ENCODE measurements at places on chromosomes 1 and 21. TPM values are rescaled to one million over a fixed set of nuclear protein-coding genes. Genes with fewer than 3 reads are reported as not detected.

- DNase-seq, result no peak
Measured at GRCh38 chr1:23444104-23444533, 19.6 kb upstream of the TCEA3 start.

- no peak for DNase-seq
Measured at GRCh38 chr1:92701147-92701546, 83.8 kb downstream of the EVI5 start.

- no peak for DNase-seq
Measured at GRCh38 chr1:175462301-175463017, 269.9 kb upstream of the KIAA0040 start.

DNA sequence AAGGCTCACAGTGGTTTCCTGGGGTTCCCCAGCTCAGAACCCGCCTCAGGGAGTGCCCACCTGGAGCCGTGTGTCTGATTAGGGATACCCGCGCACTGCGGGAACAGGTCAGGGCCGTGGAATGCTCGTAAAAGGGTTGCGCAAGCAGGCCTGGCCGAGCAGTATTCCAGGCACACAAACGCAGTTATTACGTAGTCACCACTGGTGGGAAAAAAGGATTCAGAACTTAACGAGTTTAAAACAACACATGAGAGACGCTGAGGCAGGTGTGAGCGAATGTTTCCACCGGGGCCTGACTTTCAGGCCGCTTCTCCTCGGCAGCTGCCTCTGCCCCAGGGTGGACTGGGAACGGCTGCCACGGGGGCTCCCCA is 18.2 kb downstream of the PLCH2 start:
- no peak for DNase-seq

DNA sequence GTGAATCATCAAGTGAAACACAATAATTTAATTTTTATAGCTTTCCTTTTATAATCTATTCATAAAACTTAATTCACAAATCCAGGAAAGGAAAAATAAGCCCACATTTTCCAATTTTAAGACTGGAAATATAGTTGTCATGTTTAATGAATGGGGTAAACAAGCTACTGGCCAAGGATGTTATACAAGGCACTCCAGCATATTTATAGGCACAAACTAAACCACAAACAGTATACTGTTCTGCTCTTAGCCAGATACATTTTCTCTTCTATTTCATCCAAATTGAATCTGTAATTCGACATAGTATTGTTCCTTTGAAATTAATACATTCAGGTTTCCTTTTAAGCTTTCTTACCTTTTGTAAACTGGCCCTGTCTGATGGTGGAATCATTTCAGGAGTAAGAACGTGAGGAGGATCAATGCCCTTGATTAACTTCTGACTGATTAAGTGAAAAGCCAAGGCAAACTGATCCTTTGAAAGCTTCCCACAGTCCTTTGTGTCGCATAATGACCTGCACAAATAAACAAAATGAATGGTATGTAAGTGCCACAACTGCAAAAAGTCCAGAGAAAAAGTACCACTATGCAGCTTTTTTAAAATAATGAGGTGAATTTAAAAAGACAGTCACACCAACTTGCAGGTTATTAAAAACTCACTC is 74.4 kb downstream of the EPS15 start:
- no peak for DNase-seq

Gene TPTE
- not detected for total RNA-seq
